Dermis lymphatic vessel endothelial cell (primary cell): ENCODE measurements at places on chromosomes 1 and 21. TPM values are rescaled to one million over a fixed set of nuclear protein-coding genes. Genes with fewer than 3 reads are reported as not detected.

Gene NHLH1
- total RNA-seq = under 0.01 TPM in 1 of 2 replicates, not detected in the other

Gene KRTAP19-1
- total RNA-seq = not detected in 2 replicates

Gene FAM72D
- total RNA-seq = 0.60 and 0.65 TPM in 2 replicates

Gene SEMA6C
- 2.2 and 4.2 TPM in 2 replicates for total RNA-seq

Gene FLG
- total RNA-seq = not detected in 2 replicates

Gene LRRC71
- total RNA-seq = 0.11 and 0.43 TPM in 2 replicates

Gene TRIM46
- total RNA-seq = 1.1 and 1.3 TPM in 2 replicates

Gene LY9
- not detected in 2 replicates for total RNA-seq

Gene C1orf87
- total RNA-seq = not detected in 2 replicates

Gene HHIPL2
- under 0.01 TPM in 1 of 2 replicates, not detected in the other for total RNA-seq

Gene S100A7
- total RNA-seq = not detected in 2 replicates

Gene LDLRAD1
- not detected in 2 replicates for total RNA-seq

Gene OR6K3
- total RNA-seq = not detected in 2 replicates

Gene E2F2
- total RNA-seq = 0.33 and 0.43 TPM in 2 replicates

Gene ATP1A2
- total RNA-seq = not detected in 2 replicates

Gene LMX1A
- not detected in 2 replicates for total RNA-seq

Gene ARHGAP30
- not detected in 2 replicates for total RNA-seq

Gene IFNAR2
- total RNA-seq = 8.2 and 9.4 TPM in 2 replicates

Gene AIRE
- total RNA-seq = not detected in 2 replicates

Gene PGLYRP3
- not detected in 2 replicates for total RNA-seq

Gene KIRREL1
- total RNA-seq = 17.7 and 18.7 TPM in 2 replicates

Gene ERVH48-1
- total RNA-seq = not detected in 2 replicates

Gene MEX3A
- total RNA-seq = 2.9 and 4.8 TPM in 2 replicates

Gene NCF2
- under 0.01 TPM in 1 of 2 replicates, not detected in the other for total RNA-seq

Gene G0S2
- 0.33 TPM in 1 of 2 replicates, not detected in the other for total RNA-seq

Gene HTR6
- not detected in 2 replicates for total RNA-seq

Gene TNNT2
- not detected in 2 replicates for total RNA-seq

Gene COL8A2
- total RNA-seq = 0.86 and 1.1 TPM in 2 replicates

Gene EPS8L3
- total RNA-seq = not detected in 2 replicates

Gene PIK3CD
- total RNA-seq = 4.0 and 4.7 TPM in 2 replicates

Gene BSND
- not detected in 2 replicates for total RNA-seq

Gene KRTAP11-1
- total RNA-seq = not detected in 2 replicates

Gene ICOSLG
- 0.09 and 0.43 TPM in 2 replicates for total RNA-seq

Gene ADAMTS4
- 10.0 and 13.3 TPM in 2 replicates for total RNA-seq

Gene TRAF3IP3
- not detected in 2 replicates for total RNA-seq

Gene XPR1
- 28.4 and 37.8 TPM in 2 replicates for total RNA-seq

Gene BCAN
- not detected in 2 replicates for total RNA-seq

Gene PLEKHA6
- total RNA-seq = under 0.01 and 0.43 TPM in 2 replicates

Gene CITED4
- 1.5 and 2.1 TPM in 2 replicates for total RNA-seq

Gene MATN1
- total RNA-seq = 0.09 TPM in 1 of 2 replicates, not detected in the other

Gene CLCA2
- total RNA-seq = under 0.01 TPM in 1 of 2 replicates, not detected in the other

Gene GNAT2
- total RNA-seq = 0.11 and 0.17 TPM in 2 replicates

Gene SPRR1B
- total RNA-seq = not detected in 2 replicates

Gene AMY1C
- total RNA-seq = not detected in 2 replicates

Gene HSD3B1
- not detected in 2 replicates for total RNA-seq

Gene LCE3E
- not detected in 2 replicates for total RNA-seq

Gene NBPF9
- total RNA-seq = 11.9 and 18.9 TPM in 2 replicates

Gene DPH2
- total RNA-seq = 12.7 and 14.0 TPM in 2 replicates

Gene TMEM59
- 377 and 481 TPM in 2 replicates for total RNA-seq

Gene CD84
- total RNA-seq = not detected in 2 replicates

Gene ADAMTS1
- 4.6 and 6.7 TPM in 2 replicates for total RNA-seq

Gene DAB1
- 0.09 TPM in 1 of 2 replicates, not detected in the other for total RNA-seq

Gene PIK3C2B
- total RNA-seq = 13.5 and 15.0 TPM in 2 replicates

Gene CRYBG2
- 0.26 and 0.33 TPM in 2 replicates for total RNA-seq

Gene CRP
- not detected in 2 replicates for total RNA-seq

Gene UBL4B
- not detected in 2 replicates for total RNA-seq
